CD4-positive, alpha-beta memory T cell (primary cell): ENCODE measurements at places on chromosomes 11 and 22.

DNA sequence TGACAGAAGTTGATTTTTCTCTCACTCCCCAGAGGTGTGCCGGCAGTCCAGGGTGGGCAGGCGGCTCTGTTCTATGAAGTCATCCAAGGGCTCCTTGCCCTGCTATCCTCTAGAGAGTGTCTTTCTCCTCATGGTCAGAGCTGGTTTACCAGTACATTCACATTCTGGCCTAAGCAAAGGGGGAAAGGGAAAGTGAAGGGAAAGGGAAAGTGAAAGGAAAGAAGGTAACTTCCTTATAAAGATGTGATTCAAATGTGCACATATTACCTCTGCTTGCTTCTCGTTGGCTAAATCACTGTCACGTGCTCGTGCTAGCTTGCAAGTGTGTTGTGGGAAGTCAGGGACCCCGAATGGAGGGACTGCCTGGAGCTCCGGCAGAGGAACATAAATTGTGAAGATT is 2.9 kb upstream of the HTATIP2 start:
- DNase-seq, result peak; percentile 52

- no peak for DNase-seq
Measured at GRCh38 chr11:63909591-63910506, 7.1 kb downstream of the RCOR2 start.

GRCh38 chr11:134333312-134333711 is 1.5 kb downstream of the GLB1L2 start:
- no peak for DNase-seq

GRCh38 chr11:47724041-47724729 is 9.0 kb upstream of the AGBL2 start:
- no peak for DNase-seq

DNA sequence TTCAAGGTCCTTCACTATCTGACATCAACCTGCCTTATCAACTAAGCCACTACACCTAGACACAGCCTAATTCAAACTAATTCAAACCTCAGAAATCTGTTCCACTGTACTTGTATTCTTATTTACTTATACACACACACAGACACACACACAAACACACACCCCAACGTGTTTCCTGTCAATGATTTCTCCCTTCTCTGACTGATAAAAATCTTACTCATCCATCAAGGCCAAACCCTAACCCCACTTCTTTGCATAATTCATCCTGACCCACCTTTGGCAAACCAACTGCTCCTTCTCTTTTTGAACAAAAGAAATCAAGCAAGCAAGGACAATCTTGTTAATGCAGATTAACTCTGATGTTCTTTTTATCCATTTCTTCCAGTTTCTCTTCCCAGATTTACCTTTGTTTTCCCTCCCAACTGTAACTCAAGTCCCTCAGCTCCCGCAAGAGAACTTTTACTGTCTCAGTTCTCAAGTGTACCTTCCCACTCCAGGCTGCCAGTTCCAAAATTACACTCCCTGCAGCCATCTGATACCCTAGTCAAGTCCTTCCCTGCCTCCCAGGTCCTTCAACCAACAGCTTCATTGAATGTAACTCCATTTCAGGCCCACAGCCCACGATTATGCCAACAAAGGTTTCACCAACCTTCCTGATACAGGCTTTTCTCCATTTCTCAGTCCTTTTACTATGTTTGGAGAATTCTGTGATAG is 78.3 kb downstream of the PAK1 start:
- no peak for DNase-seq

DNA sequence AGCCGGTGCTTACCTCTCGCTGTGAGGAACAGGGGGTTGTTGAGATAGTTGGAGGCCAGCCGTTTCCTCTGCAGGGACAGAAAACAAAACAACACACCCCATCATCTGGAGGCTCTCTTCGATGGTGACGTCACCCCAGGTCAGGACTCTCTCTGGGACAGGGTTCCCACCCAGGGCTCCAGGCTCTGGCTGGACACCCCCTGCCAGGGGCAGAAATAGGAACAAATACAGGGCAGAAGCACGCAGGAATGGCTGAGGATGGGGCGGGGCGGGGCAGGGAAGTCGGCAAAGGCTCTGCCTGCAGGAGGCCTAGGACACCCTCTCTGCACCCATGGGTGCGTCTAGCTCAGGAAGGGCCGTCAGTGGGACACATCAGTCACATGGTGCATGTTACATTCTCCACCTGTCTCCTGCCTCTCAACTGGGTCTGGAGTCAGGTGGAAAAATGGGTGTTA is 118.5 kb downstream of the PHF21B start:
- DNase-seq, result no peak

DNA sequence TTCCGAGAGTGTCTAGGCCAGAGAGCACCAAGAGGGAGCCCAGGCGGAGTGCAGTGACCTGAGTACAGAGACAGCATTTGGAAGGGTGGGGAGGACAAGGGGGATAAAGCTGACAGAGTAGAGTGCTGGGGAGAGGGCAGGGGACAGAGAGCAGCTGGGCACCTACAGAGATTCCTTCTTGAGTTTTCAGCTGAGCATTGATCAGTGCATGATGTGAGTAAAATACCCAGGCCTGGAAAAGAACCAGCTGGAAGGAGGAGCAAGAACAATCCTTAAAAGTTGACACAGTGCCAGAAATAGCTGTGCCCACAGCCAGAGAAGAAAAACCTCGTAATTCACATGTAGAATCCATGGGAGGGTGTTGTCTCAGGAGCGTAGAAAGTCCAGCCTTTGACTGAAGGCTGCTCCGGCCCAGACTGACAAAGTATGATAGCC is 33.9 kb upstream of the PANX2 start:
- DNase-seq, result no peak

- no peak for DNase-seq
Measured at GRCh38 chr11:106043540-106043939, 21.5 kb upstream of the MSANTD4 start.

DNA sequence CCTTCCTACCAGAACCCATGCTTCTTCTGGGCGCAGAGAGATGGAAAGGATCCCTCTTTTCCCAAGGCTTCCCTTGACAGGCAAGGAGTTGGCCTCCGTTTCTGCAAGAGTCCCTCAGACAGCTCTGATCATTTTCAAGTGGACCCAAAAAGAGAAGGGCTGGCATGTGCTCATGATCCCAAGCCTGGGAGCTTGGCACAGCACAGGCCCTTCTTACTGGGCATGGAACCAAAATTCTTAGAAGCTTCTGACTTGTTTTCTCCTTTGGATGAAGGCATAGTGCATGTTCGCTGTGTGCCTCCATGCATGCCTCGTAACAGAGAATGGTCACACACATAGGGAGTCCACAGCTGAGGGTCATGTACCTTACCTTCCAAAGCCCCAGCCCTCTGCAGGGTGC is 449.6 kb downstream of the MIAT start:
- DNase-seq, result no peak

- DNase-seq, result no peak
Measured at GRCh38 chr11:69219991-69220390, 64.3 kb downstream of the SMIM38 start.

DNA sequence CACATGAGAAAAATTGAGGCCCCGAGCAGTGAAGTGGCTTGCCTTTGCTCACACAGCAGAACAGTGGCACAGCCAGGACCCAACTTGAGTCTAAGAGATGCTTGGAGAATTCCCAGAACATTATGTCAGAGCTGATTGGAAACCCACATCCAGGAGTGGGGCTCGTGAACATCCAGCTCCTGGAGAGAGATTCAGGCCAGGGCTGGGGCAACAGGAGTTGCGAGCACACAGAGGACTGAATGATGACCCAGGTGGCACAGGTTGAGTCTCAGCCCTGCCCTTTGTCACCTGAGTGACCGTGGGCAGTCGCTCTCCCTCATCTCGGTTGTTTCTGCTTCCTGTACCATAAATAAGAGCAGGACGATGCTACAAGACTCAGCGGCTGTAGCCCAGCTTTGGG is 102.6 kb downstream of the MYO18B start:
- DNase-seq, result no peak

DNA sequence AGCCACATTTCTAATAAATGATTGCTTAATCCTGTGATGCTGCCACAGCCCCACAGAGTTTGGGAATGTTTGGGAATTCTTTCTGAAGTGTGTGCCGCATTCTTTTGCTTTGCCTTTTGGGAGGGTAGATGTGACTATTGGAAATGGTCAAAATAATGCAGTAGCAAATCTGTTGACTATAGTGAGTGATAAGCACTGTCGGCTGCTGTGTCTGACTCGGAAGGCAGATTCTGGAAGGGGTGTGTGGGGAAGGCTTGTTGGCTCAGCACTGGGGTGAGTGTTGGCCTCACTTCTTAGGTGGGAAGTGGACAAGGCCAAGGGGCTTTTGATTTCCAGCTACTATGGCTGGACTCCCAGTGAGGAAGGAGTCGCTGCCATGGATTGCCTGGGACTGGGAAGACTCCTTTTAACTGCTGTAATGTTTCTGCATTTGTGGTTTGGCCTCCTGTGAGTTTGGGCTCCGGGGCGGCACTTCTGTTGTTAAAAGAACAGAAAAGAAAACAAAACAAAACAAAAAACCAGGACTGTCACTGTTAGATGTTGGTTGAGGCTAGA is 20.1 kb downstream of the ZBTB16 start:
- DNase-seq, result no peak

- DNase-seq, result no peak
Measured at GRCh38 chr11:8532475-8532874, 61.6 kb downstream of the STK33 start.

DNA sequence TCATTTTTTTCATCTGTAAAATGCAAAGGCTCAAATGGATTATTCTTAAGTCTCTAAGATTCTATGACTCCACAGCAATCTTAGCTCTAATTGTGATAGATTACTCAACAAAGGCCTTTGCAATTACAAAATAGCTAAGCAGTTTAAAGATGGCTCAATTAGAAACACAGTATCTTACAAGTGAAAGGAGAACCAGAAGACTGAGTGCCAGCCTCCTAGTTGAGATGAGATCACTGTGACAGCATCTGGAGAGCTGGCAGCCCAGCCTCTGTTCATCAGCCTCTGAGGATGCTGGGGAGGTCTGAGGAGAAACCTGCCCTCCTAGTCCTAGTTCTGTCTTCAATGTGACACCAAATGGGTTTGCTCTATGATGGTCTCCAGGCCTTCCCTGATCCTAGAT is 158.4 kb upstream of the NARS2 start:
- no peak for DNase-seq

- DNase-seq, result no peak
Measured at GRCh38 chr11:14542324-14542723, 22.1 kb upstream of the PSMA1 start.
